Suppressor macrophage treated with lipopolysaccharide for 4 hours (primary cell): ENCODE measurements at places on chromosomes 6 and 20.
A peak's percentile ranks its signal among the peaks of the same experiment; 100 is the strongest.

DNA sequence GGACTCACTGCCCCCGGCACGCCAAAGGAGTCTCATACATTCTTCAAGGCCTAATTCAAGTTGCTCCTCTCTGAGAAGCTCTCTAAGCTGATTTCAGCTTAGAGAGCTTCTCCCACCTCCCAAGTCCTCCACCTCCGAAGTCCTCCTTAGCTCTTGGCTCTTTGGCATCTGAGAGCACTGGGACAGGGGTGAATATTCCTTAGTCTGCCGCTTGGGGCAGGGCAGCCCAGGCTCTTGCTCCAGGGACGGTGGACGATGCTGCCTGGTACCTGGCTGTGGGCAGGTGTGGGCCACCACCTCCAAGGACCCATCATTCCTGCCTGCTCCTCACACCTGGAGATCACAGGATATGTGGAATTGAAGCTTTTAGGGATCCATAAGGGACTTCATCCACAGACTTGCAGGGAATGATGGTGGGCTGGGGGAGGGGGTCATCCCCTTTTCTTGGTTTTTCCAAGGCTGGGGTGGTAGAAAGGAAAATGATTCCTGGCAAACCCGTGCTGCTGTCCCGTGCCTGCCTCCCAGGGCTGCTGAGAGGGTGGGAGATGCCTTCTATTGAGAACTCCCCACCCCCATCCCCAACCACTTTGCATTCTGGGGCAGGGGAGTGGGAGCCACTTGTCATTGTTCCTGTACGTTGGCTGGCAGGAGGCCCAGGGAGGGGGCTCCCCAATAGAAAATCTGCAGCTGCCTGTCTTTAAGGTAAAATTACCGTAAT lies 57.4 kb downstream of the ARHGAP40 start:
- peak; percentile 10 for DNase-seq

- no peak for DNase-seq
These were observed 833.0 kb downstream of the EPHA7 start for GRCh38 chr6:92586236-92586977.

- DNase-seq, result peak; percentile 80
These were observed 107.0 kb downstream of the JARID2 start for GRCh38 chr6:15352845-15353244.

DNA sequence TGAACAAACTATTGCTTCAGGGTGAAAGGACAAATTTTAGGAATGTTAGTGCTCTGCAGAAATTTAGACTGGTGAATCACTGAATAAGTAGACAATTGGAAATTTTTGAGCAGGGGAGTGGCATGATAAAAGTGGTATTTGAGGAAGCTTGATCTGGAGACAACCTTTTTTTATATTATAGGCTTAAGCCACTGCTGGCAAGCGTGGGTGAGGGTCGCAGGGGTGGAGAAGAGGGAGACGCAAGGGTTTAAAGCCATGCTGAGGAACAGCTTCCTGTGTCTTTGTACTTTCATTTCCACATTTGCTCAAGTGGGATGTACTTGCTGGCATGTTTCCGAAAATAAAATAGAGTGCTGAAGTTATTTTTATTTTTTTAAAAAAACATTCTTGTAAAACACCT lies 23.7 kb downstream of the NCOA7 start:
- DNase-seq, result peak; percentile 64

DNA sequence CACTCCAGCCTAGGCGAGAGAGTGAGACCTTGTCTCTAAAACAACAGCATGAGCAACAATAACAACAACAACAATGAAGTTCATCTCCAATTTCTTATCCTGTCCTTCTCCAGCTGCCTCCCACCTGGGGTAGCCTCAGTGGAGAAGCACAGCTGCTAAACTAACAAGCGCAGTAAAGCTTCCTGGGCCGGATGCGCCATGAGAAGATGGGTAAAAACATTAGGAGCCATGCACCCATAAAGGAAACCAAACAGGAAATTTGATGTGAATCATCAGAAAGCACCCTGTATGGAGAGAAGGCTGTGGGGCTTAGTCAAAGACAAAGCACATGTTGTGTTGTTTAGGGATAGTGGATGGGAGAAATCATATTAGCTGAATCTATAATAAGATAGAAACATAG lies 61.1 kb upstream of the CCN6 start:
- peak; percentile 71 for DNase-seq

DNA sequence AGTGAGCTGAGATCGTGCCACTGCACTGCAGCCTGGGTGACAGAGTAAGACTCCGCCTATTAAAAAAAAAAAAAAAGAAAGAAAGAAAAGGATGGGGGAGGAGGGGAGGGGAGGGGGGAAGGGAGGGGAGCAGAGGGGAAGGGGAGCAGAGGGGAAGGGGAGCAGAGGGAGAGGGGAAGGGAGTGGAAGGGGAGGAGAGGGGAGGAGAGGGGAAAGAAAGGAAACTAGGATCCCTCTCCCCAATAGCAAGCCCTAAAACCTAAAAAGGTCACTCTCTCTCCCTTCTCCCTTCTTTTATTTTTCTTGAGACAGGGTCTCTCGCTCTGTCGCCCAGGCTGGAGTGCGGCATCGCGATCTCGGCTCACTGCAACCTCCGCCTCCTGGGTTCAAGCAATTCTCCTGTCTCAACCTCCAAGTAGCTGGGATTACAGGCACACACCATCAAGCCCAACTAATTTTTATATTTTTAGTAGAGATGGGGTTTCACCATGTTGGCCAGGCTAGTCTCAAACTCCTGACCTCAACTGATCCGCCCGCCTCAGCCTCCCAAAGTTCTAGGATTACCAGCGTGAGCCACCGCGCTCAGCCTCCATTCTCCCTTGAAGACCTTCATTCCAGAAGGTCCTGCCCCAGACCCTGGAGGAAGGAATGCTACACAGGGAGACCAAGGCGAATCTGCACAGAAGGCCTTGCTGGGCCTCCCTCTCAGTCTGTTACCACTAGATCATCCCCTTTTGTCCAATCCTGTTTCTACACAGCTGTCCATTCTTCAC lies 45.8 kb upstream of the PIM1 start:
- DNase-seq, result no peak

DNA sequence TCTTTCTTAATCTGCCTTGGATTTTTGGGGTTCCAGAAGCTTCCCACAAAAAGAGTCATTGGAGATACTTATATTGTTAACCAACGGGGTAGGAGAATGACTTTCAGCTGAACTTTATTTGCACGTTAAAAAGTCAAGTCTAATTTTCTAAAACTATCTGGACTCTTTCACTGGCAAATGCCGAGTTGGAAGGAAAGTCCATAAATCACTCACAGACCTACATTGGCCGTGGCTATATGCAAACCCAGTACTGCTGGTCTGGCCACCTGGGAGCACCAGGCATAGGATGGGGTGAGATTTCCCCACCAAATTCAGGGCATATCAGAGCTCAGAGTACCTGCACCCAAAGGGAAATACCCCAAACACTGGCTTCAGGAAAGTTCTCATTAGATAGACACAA lies 71.3 kb upstream of the SALL4 start:
- DNase-seq, result no peak

DNA sequence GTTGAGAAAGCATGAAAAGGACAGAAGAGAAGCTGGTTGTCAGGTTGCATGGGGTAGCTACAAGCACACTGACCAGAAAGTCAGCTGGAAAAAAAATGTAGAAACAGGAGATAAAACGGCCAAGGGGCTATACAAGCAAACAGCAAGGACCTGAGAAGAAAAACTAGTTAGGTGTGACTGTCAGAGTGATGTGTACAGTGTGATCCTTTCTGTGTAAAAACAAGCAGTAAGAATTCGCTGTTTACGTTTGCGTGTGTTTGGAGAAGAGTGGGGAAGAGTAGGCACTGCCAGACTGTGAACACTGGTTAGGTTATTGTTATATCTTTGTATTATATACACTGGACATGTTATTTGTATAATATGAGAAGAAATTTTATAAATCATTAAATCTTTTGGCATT lies 28.1 kb downstream of the PTPN1 start:
- DNase-seq, result no peak

GRCh38 chr6:41846666-41847237 lies 48.4 kb downstream of the USP49 start:
- DNase-seq, result peak; percentile 70

GRCh38 chr6:168735268-168735949 lies 294.4 kb downstream of the SMOC2 start:
- DNase-seq, result no peak

DNA sequence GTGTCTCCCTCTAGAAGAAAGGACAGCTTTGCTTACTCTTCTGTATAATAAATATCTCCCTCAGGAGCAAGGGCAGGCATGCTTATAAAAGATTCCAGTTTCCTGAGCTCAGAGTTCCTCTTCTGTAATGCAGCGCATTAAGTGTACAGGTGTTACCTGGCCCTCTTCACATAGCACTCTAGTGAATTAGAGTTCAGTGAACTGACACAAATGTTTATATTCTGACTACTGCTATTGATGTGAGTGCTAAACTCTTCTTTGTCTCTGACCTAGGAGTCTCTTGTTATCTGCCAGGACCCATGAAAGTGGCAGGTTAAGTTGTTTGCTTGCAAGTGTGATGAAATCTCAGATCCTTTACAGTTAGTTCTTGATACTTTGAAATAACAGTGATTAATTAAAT lies 33.5 kb downstream of the CYB5R4 start:
- DNase-seq, result no peak

- no peak for DNase-seq
These were observed 114.1 kb upstream of the HDDC2 start for GRCh38 chr6:125415913-125416312.

- DNase-seq, result peak; percentile 49
These were observed 10.7 kb downstream of the SOD2 start for GRCh38 chr6:159682295-159682694.

GRCh38 chr6:129340983-129341382 lies 369.0 kb downstream of the ARHGAP18 start:
- no peak for DNase-seq

GRCh38 chr6:74578339-74578738 lies 627.5 kb downstream of the COL12A1 start:
- no peak for DNase-seq

DNA sequence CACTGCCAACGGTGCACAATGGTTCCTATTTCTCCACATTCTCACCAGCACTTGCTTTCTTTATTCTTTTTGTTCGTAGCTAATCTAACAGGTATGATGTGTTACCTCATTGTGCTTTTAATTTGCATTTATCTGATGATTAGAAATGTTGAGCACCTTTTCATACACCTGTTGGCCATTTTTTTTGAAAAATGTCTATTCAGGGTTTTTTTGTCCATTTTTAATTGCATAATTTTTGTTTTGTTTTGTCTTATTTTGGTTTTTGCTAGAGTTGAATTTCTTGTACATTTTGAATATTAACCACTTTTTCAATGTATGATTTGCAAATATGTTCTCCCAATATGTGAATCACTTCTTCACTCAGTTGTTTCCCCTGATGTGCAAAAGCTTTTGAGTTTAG lies 150.6 kb downstream of the TENT5A start:
- DNase-seq, result no peak

GRCh38 chr6:33164176-33164575 lies 28.1 kb downstream of the COL11A2 start:
- no peak for DNase-seq

DNA sequence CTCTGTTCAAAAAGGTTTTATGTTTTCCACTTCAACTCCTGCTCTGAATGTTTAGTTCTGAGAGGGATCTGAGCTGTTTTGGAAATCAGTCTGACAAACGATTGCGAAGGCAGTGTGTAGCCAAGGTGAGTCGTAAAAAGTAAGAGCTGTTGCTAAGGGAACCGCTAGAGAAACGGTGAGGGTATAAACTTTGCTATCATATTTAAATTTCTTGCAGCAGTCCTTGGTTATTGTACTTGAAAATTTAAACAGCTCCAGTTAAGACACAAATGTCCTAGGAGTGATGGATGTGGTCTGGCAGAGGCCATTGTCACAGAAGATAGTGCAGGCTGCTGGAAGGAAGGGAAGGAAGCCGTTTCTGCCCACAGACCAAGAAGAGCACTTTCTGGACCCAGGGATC lies 64.9 kb upstream of the CITED2 start:
- DNase-seq, result no peak

GRCh38 chr6:6843777-6844176 lies 255.3 kb downstream of the LY86 start:
- DNase-seq, result no peak

GRCh38 chr6:108888745-108889144 lies 40.5 kb downstream of the ARMC2 start:
- DNase-seq, result peak; percentile 81

GRCh38 chr6:46606338-46606737 lies 46.3 kb downstream of the CYP39A1 start:
- no peak for DNase-seq

GRCh38 chr6:28943557-28944411 lies 20.0 kb upstream of the TRIM27 start:
- DNase-seq, result peak; percentile 83

DNA sequence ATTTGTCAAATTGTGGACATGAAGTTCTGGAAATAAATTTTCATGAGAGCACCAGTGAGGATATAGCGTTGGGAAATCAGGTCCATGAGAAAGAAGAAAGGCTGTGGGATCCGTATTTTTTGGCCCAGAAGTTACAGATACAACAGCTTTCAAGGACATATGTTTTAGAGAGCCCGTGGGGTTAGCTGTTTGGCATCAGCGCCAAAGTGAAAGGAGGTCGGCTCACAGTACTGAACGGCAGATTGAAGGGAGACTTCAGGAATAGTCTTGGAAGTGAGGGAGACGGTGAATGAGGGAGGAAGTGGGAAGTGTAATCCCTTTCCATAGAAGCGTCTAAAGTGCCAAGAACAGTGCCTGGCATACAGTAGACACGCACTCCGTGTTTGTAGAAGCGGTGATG lies 31.8 kb downstream of the ZDHHC14 start:
- DNase-seq, result no peak

- DNase-seq, result no peak
These were observed 171.0 kb downstream of the BMP7 start for GRCh38 chr20:57095426-57095825.

DNA sequence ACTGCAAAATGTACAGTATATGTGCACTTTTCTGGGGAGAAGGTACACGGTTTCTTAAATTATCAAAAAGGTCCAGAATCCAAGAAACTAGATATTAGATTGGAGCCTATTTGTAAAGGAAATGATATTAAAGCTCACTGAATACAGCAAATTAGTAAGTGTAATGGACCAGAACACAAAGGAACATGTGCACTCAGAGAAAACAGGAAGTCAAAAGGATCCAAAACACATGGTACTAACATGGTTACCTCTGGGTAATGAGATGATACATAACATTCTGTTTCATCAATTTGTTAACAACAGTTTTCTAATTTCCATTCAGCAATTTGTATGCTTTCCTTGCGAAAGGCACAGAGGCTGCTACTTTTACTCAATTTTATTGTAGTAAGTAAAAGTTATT lies 18.7 kb downstream of the ZNF322 start:
- no peak for DNase-seq

- DNase-seq, result no peak
These were observed 217.1 kb downstream of the PRL start for GRCh38 chr6:22079783-22080182.

GRCh38 chr20:17304774-17305173 lies 77.9 kb downstream of the PCSK2 start:
- no peak for DNase-seq

- DNase-seq, result no peak
These were observed 608.6 kb downstream of the COL12A1 start for GRCh38 chr6:74597266-74597665.
